ENCODE measurements at places on chromosomes 5 and 9.

DNA sequence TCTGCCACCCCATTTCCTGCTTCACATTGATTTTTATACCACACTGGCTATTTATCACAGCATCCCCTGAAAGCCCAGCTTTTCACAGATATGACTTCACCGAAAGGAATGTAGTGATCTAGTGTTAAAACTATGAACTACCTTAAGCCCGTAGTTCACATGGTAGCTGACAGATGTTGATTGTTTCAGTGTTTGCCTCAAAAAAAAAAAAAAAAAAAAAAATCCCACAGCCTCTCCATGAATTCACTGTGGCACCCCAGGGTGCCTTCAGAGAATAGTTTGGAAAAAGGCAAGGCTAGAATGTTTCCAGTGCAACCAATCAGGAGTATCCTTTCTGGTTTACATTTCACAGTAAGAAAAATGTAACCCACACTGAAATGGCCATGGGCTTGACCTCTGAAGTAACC, 37.1 kb downstream of the GLIS3 start:
- DNase-seq, result no peak

DNA sequence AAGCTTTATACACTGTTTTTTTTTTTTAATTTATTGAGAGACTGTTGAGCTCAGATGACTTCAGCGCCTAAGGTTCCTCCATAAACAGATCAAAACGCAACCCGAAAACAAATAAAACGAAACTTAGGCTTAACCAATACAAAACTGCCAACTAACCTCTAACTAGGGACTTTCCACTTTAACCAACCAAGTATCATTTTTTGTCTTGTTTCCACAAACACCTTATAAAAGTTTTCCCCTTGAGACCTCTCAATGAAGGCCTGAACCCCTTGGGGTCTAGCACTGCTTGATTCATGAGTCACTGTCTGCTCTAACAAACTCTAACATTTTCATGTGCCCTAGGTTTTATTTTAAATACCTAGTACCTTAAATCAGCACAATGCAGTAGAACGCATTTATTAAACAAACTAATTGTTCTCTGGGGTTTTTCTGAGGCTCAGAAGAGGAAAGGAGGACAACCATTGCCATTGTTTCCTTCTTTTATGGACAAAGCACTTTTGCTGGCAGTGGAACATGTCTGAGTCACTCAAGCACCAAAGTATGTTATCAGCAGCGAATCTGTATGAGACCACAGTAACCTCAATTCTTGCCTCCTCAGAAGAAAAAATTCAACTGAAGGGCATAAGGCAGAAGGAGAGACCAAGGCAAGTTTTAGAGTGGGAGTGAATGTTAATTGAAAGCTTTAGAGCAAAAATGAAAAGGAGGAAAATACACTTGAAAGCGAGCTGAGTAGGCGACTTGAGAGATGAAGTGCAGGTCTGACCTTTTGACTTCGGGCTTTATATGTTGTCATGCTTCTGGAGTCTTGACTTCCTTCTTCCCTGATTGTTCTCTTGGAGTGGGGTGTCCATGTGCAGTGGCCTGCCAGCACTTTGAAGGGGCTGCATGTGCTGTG, 97.7 kb upstream of the HCN1 start:
- peak; percentile 12 for DNase-seq

DNA sequence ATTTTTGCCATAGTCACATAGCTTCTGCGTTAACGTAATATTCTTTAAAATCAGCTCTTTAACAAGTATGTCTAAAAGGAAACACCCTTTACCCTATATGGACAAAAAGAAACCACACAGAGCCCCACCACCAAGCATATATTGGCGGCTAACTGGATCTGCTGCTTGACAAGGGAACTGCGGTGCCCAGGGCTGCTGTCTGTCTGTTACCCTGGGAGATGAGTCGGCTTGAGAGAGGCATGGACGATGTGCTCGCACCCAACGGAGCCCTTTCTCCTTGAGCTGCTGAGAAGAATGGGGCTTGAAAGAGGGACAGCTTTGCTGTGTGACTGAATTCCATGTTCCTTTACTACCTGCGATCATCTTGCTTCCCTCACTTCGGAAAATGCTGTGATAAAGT, 158.6 kb upstream of the SHB start:
- peak; percentile 30 for DNase-seq

GRCh38 chr9:19231904-19232822, 1.7 kb downstream of the DENND4C start:
- peak; percentile 44 for DNase-seq

DNA sequence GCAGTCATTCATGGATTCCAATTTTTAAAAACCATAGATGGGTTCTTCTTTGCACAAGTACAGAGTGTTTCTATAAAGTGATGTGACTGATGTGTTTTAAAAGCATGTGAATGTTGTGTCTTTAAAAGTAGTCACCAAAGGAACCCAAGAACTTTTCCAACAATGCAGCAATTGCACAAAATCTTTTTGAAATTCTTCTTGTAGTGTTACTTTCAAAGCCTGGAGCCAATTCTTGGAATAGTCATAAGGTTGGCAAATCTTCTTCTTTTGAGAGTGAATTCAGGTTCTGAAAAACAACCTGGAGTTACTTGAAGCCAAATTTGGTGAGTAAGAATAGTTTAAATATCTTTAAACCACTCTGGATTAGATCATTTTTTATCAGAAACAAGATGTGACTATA, 10.5 kb downstream of the GRAMD2B start:
- no peak for DNase-seq

- no peak for DNase-seq
Measured at GRCh38 chr5:150517272-150518152, 9.6 kb downstream of the NDST1 start.

- no peak for DNase-seq
Measured at GRCh38 chr5:98940581-98940980, 11.8 kb upstream of the CHD1 start.

GRCh38 chr5:88836195-88836838, 46.7 kb downstream of the MEF2C start:
- no peak for DNase-seq
